Cardiac septum (tissue), 1 donor: ENCODE measurements at places on chromosomes 2 and 18.
A peak's percentile ranks its signal among the peaks of the same experiment; 100 is the strongest.

DNA sequence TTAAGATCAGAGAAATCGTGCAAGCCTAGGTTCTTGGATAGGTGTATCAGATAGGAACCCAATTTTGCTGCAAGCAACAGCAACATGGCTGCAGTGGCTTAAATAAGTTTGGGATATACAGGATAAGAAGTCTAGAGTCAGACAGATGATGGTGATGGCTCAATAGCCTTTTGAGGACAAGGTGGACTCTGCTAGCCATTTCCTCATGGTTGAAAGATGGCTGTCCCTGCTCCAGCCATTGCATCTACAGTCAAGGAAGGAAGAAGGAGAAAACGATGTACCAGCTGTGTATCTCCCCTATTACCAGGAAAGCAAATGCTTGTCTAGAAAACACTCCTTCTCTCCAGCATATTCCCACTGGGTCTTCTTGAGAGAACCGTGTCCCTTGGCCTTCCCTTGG, 30.1 kb upstream of the CAB39 start:
- DNase-seq, result peak; percentile 6

- no peak for DNase-seq
Measured at GRCh38 chr2:177625744-177626650, 233.4 kb downstream of the AGPS start.

DNA sequence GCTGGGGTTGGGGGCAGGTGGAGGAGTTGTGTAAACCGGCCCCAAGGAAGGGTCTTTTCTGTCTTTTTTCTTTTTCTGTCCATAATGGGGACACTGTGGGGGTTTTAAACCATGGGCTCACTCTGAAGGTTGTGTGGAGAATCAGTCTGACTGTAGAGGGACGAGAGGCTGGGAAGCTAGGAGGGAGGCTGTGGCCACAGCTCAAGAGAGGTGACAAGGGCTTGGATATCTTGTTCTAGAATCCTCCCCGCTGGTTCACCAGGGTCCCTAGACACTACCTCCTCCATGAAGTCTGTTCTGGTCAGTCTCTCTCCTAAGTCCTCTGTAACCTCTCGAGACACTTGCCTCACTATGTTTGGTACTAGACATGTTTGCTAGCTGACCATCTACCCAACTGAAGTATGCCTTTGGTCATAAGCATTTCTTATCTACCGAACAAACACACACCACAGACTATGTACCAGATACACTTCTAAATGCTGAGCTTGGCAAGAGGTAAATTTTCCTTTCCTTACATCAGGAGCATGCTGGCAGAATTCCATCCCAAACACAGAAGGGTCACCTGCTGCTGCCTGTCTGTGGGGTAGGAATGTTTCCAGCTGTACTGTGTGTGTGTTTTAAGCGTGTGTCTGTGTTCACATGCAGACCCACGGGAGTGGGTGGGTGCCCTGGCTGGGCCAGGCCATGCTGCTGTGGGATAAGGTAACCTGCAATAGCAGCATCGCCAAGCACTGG, 69.6 kb upstream of the MGAT4A start:
- no peak for DNase-seq

DNA sequence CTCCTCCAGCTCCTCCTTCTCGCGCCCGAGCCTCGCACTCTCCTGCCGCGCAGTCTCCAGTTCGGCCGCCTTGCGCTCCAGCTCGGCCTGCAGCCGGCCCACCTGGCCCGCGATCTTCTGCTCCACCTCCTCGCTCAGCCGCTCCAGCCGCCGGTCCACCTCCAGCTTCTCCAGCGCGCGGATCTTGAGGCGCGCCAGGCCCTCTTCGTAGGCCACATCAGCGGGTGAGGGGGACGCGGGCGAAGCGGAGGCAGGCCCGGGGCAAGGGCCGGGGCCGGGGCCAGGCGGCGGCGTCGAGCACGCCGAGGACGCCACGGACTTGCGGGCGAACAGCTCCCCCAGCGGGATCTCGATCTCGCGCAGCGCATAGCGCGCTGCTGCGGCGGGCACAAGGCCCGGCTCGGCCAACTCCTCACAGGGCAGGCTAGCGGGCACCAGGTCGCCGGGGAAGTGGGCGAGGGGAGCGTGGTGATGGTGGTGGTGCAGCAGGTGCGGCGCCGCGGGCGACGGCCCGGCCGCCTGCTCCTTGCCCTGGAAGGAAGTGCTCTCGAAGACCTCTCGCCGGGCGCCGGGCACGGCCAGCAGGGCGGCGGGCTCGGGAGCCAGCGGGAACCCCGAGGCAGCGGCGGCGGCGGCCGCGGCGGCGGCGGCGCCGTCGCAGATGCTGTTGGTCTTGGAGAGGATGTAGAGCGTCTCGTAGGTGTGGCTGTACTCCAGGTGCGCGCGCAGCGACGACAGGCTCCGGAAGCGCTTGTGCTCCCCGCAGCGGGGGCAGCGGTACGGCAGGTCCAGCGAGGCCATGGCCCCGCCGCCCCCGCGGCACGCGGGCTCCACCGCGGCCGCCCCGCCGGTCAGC, 15.2 kb downstream of the FBXO41 start:
- peak; percentile 71 for DNase-seq

GRCh38 chr18:10188971-10189810, 265.2 kb upstream of the APCDD1 start:
- no peak for DNase-seq

DNA sequence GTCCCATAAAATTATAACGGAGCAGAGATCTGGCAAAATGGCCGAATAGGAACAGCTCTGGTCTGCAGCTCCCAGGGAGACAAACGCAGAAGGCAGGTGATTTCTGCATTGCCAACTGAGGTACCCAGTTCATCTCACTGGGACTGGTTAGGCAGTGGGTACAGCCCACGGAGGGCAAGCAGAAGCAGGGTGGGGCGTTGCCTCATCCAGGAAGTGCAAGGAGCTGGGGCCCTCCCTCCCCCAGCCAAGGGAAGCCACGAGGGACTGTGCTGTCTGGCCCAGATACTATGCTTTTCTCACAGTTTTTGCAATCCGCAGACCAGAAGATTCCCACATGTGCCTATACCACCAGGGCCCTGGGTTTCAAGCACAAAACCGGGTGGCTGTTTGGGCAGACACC, 22.8 kb downstream of the ICA1L start:
- DNase-seq, result no peak

DNA sequence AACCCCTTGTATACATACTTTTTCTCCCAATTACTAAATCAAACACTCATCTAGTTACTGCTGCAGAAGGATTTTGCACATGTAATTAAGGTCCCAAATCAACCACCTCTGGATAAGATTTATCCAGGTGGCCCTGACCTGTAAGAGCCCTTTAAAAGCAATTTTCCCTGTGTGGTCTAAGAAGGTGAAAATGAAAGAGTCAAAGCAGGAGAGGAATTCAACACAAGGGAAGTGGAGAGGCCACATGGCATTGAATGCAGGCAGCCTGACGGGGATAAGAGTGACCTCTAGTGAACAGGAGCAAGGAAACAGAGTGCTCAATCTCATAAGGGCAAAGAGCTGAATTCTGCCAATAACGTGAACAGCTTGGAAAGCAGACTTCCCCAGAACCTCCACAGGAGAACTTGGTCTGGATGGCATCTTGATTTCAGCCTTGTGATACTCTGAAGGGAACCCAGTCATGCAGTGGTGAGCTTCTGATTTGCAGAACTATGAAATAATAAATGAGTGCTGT, 27.2 kb downstream of the PPP3R1 start:
- DNase-seq, result no peak

DNA sequence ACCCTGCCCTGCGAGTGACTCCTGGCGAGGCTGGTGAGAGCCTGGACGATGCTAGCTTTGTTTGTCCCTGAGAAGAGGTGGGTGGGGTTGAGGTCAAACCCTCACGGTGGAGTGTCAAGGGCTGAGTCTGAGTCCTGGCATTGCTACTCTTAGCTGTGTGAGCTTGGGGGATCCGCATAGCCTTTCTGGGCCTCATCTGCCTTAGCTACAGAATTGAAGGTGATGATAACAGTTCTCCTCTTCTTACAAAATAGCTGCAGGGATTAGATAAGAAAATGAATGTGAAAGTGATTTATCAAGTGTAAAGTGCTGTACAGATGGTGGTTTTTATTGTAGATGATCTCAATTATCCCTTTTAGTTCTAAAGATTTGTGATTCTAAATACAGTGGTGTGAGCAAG, 144.6 kb downstream of the LPIN1 start:
- DNase-seq, result no peak

DNA sequence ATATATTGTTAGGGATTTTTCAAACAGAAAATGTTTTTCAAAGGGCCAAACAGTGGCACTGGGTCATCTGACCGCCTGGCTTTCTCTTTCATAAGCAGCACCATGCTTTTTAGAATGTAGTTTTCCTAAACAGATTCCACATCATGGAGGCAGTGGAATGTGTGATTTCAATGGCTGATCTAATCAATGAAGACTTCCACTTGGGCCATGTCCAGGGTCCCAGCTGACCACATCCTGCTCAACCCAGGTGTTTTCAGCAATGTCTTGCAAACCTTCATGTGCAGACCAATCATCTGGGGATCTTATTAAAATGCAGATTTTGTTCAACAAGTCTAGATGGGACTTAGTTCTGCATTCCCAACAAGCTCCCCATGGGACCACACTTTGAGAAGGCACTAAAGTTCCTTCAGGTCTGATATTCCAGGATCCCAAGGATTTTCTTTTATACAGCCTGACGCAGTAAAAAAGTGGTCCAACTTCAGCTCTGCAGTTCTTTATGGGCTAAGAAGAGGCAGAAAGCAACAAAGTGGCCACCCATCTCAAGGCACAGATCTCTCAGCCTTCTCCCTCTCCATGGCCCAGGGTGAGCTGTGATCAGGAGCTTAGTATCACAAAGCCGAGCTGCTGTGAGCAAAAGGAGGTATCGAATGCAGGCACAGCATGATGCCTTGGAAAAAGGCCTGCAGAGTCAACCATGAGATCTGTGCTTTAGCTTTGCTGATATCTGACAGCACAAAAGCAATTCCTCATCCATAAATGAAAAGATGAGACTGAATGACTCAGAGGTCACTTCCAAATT, 3.7 kb downstream of the ALKAL2 start:
- no peak for DNase-seq

- DNase-seq, result no peak
Measured at GRCh38 chr2:221844212-221845020, 272.3 kb upstream of the EPHA4 start.

DNA sequence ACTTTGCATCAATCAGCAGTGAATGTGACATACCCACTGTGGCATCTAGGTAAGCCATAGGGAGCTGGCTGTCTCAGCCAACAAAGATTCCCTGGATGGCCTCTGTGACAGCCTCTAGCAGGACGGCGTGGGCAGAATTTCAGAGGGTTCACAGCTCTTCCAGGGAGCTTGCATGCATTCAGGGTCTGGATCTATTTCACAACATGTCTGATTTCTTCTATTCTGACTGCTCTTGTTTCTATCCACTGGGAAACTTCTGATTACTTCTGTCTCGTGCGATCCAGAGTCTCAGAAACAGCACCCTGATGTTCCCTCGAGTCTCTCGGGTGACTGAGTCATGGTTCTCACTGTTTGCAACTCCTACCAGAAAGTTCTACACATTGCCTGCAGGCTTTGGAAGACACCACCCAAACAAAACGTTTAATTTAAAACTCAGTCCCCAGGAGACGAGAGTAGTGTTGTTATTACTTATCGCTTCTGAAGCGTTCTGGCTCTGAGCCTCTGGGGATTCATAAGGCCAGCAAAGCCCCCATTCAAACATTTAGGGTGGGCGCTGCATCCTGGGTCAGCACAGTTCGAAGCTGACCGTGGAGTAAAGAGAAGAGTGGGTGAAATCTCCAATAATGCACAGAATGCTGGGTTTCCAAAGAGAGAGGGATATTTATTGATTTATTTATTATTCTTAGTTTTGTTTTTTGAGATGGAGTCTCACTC, 41.9 kb upstream of the ODC1 start:
- no peak for DNase-seq

DNA sequence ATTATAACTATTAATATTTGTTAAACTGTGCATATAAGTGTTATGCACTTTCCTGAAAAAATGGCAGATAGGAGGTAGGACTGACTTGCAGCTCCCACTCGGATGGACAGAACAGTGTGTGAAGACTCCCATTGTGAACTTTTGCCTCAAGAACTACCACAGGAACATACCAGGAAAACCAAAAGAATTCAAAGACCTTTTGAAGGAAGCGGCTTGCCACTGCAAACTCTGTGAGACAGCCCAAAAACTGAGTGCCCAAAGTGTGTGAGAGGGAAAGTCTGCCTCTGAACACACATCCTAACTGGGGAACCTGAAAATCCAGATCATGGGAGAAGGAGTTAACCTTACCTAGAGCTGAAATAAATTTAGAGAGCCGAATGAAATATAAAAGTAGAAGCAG, 171.0 kb downstream of the ZBTB7C start:
- DNase-seq, result no peak

GRCh38 chr18:48032876-48033789, 102.7 kb upstream of the SMAD2 start:
- DNase-seq, result peak; percentile 56

DNA sequence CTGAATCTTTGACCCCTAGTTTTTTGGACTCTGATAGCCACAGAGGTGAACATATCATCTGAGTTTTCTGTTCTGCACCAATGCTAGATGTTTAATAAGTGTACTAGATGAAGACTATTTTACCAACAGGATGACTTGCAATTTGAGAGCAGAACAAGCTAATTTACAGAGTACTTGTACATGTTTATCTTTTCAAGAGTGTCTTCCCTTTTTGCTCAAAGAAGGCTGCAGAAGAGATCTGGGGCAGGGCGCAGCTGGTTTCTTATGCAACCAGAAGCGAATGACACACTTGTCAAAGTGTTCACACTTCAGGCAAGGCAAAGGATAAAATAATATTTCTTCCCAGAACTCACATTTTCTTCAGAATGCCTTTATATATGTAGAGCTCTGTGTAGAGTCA, 86.0 kb downstream of the VWA3B start:
- DNase-seq, result no peak

DNA sequence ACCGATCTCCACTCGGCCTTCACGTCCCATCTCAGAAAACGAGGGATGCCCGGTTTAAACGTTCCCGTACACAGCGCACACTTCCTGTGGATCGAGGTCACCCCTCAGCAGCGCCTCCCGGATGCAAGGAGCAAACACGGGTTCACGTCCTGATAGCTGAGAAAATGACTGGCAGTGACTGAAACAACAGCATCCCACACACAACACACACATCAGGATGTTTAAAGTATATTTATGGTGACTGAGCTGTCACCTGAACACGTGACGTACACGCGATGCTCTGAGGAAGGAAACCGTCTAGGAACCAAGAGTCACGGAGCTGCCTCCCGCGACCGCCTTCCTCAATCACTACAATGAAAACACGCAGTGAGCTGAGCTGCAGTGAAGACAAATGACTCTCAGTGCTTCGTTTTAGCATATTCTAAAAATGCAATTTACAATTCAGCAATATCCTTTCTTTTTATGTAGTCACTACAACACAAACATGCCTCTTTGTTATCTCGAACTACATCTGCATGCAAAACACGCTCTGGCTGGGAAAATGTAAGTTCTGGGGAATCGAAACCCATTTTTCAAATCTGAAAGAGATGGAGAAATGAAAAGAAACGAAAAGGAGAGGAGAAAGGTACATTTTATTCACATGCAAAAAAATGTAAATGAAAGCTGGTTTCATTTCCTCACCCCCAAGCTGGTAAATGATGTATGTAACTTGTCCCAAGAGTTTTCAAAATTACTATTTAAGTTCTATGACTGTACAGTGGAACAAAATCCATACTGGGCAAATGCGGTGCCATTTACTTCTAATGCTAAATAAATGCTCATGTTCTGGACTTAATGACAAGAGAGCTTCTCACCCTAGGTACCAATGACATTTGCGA, 19.8 kb downstream of the HDAC4 start:
- DNase-seq, result peak; percentile 73
